ENCODE measurements at places on chromosomes 16 and 17.
A peak's percentile ranks its signal among the peaks of the same experiment; 100 is the strongest.

- no peak for DNase-seq
Observed at GRCh38 chr17:61809816-61810392, 53.4 kb downstream of the BRIP1 start.

- no peak for DNase-seq
Observed at GRCh38 chr17:6355196-6355595, 79.7 kb downstream of the AIPL1 start.

GRCh38 chr16:35570946-35571345 is 2111.5 kb downstream of the TP53TG3F start:
- DNase-seq, result no peak

- no peak for DNase-seq
Observed at GRCh38 chr17:62713086-62713881, 85.8 kb downstream of the MRC2 start.

DNA sequence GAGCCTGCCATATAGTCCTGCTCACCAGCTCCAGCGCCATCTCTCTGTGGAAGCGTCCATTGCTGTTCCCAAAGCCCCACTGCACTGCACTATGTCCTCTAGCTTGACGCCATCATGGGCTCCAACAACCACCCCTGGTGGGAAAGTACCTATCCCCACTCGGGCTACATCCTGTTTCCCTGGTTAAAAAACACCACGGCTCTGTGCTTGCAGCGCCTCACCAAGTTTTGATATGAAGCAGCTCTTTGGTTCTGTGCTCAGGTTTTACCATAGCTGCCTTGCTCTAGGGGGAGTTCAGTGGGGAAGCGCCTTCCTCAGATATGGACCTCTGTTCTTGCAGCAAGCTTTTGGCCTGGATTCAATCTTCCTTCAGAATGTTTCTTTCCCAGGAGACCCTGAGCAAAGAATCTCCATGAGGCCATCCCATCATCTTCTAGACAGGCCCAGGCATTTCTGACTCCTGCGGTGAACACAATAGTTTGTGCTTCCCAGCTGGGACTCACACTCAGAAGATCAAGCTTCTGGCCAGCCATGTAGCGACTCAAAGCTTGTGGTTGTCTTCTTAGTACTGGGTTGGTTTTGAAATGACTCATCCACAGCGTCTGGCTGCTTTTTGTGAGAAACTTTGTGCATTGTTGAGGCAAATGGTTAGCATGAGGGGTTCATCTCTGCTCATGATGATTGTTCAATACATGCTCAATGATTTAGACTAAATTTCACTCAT is 39.5 kb downstream of the DYNLRB2 start:
- DNase-seq, result peak; percentile 42

DNA sequence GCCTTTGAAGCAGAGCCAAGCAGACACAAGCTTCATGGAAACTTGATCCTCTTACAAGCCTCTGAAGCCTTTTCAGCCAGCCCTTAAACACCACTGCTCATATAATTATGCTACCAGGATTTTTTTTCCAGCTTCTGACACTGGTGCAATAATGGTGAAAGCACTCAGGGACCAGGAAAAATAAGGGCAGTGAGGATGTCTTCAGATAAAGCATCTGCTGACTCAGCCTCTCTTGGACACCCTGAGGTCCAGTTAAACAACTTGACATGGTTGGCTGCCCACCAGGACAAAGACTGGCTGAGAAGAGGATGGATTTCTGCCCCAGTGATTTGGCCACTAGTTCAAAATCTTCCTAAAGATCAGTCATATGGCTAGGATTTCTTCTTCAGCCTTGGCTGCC is 124.2 kb upstream of the N4BP1 start:
- DNase-seq, result no peak

DNA sequence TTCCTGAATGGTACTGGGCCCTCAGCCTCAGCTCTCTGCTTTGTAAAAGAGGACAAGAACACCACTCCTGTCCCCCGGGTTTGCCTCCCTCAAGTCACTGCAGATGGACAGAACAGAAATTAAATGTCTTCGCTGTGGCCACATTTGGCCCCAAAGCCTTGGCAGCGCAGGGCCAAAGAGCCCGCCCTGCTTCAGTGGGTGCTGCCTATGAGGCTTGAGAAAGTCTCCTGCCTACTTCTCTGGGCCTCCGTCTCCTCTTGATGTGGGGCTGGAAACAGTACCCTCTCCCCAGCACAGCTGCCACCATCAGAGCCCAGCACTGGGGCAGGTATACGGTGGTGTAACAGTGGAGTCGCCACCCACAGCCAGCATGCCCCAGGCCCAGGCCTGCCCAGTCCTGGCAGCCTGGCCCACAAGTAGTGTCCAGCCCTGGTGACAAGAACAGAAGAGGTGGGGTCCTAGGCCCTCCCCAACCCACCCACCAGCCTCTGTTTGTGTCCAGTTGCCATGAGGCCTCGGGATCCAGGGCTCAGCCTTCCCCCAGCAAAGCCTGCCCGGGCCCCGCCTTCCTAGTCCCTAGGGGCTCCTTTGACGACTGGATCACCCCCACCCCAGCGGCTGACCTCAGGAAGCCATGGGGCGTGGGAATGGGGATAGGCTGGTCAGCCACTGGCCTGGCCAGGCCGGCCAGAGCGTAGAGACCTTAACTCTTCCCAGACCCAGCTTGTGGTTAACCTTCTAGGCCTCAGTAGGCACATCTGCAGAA is 3.9 kb upstream of the TPPP3 start:
- no peak for DNase-seq

Data from effector CD4-positive, alpha-beta T cell (primary cell).